Calu3 (cell line): ENCODE measurements at places on chromosomes 6 and 20. TPM values are rescaled to one million over a fixed set of nuclear protein-coding genes. Genes with fewer than 3 reads are reported as not detected.
A peak's percentile ranks its signal among the peaks of the same experiment; 100 is the strongest.

The TCF15 gene
- not detected in 2 replicates for total RNA-seq

The RHAG gene
- not detected in 2 replicates for total RNA-seq

DNA sequence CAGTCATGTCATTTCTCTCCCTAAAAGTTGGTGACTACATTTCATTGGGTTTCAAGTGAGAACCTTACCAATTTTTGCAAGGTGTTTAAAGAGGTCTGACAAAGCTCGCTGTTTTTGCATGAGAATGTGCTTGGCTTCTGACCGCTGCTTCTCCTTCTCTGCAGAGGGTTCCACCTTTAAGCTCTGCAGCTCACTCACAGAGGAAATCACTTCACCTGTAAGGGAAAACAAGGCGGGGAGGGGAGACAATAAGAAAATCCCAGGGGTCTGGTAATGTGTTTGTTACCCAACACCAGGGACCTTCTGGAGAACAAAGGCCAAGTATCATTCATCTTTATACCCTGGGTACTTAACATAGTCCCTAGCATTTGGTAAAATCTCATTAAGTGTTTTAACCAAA is 40.0 kb upstream of the LYRM2 start:
- H3K27me3 ChIP-seq: no peaks in the 10 kb centered on the region
- peaks cover 34% of the 10 kb centered on the region for H3K36me3 ChIP-seq
- H3K4me3 ChIP-seq: no peak overlapping the region
- no peak for DNase-seq

GRCh38 chr6:89184344-89184743 is 32.8 kb downstream of the GABRR1 start:
- H3K27me3 ChIP-seq: peaks cover 36% of the 10 kb centered on the region
- no peak overlapping the region for H3K4me3 ChIP-seq
- H3K4me1 ChIP-seq: no peaks in the 10 kb centered on the region
- DNase-seq: no peak
- H3K27ac ChIP-seq: no peak overlapping the region

The MUC22 gene
- not detected in 2 replicates for total RNA-seq

The GATA5 gene
- total RNA-seq: not detected in 2 replicates

The GFOD1 gene
- total RNA-seq: 8.7 and 9.5 TPM in 2 replicates

The HLA-DMB gene
- 32.4 and 35.9 TPM in 2 replicates for total RNA-seq

The PRDM13 gene
- total RNA-seq: 0.71 and 1.3 TPM in 2 replicates

GRCh38 chr6:64539917-64540316 is 904.3 kb downstream of the PHF3 start:
- H3K36me3 ChIP-seq: no peaks in the 10 kb centered on the region
- H3K27ac ChIP-seq: no peak overlapping the region
- no peaks in the 10 kb centered on the region for H3K4me1 ChIP-seq
- H3K4me3 ChIP-seq: no peak overlapping the region
- no peaks in the 10 kb centered on the region for H3K27me3 ChIP-seq

The ZNF292 gene
- total RNA-seq: 41.6 and 44.6 TPM in 2 replicates

- peaks cover 9% of the 10 kb centered on the region for H3K4me1 ChIP-seq
- H3K27ac ChIP-seq: no peak overlapping the region
- no peaks in the 10 kb centered on the region for H3K36me3 ChIP-seq
- H3K27me3 ChIP-seq: peaks cover 56% of the 10 kb centered on the region
- DNase-seq: no peak
Measured at GRCh38 chr20:64130271-64130670, 22.9 kb upstream of the NPBWR2 start.

The MYT1 gene
- total RNA-seq: 0.45 TPM in 1 of 2 replicates, not detected in the other

DNA sequence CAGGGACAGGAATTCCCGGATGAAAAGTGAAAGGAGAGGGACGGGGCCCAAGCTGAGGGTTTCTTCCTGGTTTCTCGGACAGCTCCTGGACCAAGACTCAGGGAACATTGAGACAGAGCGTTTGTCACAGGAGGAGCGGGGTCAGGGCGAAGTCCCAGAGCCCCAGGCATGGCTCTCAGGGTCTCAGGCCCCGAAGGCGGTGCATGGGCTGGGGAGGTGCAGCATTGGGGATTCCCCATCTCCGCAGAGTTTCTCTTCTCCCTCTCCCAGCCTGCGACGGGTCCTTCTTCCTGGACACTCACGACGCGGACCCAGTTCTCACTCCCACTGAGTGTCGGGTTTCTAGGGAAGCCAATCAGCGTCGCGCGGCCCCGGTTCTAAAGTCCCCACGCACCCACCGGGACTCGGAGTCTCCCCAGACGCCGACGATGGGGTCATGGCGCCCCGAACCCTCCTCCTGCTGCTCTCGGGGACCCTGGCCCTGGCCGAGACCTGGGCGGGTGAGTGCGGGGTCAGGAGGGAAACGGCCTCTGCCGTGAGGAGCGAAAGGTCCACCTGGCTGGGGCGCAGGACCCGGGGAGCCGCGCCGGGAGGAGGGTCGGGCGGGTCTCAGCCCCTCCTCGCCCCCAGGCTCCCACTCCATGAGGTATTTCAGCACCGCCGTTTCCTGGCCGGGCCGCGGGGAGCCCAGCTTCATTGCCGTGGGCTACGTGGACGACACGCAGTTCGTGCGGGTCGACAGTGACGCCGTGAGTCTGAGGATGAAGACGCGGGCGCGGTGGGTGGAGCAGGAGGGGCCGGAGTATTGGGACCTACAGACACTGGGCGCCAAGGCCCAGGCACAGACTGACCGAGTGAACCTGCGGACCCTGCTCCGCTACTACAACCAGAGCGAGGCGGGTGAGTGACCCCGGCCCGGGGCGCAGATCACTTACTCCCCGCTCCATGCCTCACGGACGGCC is 54.6 kb upstream of the POLR1H start:
- peaks cover 18% of the 10 kb centered on the region for H3K36me3 ChIP-seq
- H3K27ac ChIP-seq: peak overlapping the region; percentile 50
- peaks cover 12% of the 10 kb centered on the region for H3K4me1 ChIP-seq
- H3K4me3 ChIP-seq: peak overlapping the region; percentile 70
- peak; percentile 20 for DNase-seq
